ENCODE measurements at places on chromosomes 13 and 19. TPM values are rescaled to one million over a fixed set of nuclear protein-coding genes. Genes with fewer than 3 reads are reported as not detected.

PBX4 gene
- 2.9 TPM for total RNA-seq

CGB3 gene
- 0.38 TPM for total RNA-seq

ILF3 gene
- 173 TPM for total RNA-seq

DIRAS1 gene
- 3.7 TPM for total RNA-seq

MBD3L3 gene
- not detected for total RNA-seq

ZNF878 gene
- total RNA-seq = not detected

HSH2D gene
- total RNA-seq = 0.14 TPM

ZNF132 gene
- total RNA-seq = 0.06 TPM

DZIP1 gene
- total RNA-seq = 12.5 TPM

ZNF681 gene
- total RNA-seq = not detected

PPM1N gene
- 9.3 TPM for total RNA-seq

ZNF723 gene
- total RNA-seq = not detected
